ENCODE measurements at places on chromosomes 6 and 20.

DNA sequence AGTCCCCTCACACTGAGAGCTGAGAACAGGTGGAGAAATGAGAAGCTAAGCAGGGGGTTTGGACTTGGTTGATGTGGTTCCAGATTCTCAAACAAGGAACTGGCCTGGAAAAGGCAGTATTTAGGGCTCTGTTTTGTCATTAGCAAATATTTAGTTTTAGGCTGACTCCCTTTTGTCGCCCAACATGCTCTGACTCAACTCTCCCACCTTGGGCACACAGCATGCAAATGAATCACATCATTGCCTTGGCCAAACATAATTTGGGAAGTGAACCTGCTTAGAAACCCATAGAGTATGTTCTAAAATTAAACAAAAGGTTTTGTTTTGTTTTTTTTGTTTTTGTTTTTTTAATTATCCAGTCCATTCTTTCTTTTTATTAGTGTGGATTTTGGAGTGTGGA is 9.5 kb upstream of the UQCC2 start:
- DNase-seq: no peak

DNA sequence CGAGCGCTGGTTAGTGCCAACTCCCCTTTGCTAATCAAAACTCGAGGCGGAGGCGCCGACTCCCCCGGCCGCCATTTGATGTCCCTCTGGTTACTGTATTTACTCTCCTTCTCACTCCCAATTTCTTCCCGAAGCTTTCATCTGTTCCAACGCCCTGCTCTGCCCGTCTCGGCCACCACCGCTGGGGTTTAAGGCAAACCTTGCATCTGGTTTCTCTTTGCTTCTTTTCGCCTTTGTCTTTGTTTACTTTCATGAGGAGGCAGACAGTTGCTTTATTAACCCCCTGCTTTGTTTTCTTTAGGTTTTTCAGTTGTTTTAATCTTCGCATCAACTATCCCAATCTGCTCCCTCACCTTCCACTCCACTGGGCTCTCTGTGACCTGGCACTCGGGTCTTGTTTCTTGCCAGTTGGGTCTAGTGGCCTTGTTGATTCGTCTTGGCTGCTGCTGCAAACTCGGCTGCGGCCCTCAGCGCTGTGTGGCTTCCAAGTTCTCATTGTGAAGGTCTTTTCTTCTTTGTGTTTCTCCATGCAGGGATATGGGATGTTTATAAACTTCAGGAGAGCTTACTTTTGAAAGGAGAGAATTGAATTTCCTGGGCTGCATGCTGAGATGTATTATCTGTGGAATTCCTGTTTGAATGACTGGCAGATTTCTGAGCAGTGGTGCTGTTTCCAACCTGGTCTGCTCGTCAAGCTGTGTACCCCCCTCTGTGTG is 155.1 kb downstream of the CDC5L start:
- no peak for DNase-seq

GRCh38 chr6:169189182-169189581 is 64.5 kb downstream of the THBS2 start:
- DNase-seq: no peak

DNA sequence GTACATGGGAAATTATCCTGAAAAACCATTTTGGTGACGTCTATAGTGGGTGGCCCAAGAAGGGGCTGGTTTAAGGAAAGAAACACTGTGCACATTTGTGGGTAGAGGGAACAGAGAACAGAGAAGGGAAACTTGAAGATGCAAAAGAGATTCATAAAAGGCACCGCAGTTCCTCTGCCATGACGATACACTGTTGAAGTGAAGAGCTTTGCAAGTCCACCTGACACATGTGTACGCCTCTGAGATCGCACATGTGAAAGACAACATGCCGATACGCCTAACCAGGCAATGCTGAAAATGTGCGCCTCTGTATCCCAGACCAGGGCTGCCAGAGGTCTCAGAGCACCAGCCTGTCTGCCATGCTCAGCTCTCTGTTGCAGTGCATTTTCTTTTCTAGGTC is 180.9 kb downstream of the KIF16B start:
- DNase-seq: no peak

DNA sequence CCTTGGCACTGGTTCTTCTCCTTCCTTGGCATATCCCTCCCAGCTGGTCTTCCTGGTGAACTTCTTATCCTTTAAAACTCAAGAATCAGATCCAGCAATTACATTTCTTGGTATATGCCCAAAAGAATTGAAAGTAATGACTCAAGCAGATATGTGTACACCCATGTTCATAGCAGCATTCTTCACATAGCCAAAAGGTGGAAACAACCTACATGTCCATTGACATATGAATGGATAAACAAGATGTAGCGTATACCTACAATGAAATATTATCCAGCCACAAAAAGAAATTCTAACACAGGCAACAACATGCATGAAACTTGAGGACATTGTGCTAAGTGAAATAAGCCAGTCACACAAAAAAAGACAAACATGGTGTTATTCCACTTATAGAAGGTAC is 103.7 kb upstream of the NT5E start:
- DNase-seq: no peak

- DNase-seq: no peak
Observed at GRCh38 chr6:66421570-66421969, 714.5 kb upstream of the EYS start.

GRCh38 chr6:44000164-44000842 is 126.9 kb downstream of the MRPL14 start:
- DNase-seq: no peak

- no peak for DNase-seq
Observed at GRCh38 chr6:137734875-137735182, 132.2 kb upstream of the TNFAIP3 start.

DNA sequence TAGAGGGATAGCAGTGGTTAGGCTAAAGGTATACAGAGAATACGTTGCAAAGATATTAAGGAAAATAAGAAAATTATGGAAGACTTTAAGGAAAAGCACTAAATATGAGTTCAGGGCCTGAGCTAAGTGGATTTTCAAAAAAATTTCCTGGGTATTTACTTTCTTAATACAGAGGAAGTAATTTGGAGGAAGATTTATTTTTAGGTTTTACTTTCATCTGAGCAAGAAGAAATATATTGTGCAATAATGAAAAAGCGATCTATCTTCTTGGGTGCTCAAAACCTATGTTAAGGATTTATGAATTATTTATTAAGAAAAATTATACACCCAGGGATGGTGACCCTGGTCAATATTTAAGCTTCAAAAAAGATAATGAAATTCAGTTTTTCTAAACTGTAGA is 224.7 kb downstream of the PLCB1 start:
- DNase-seq: no peak

DNA sequence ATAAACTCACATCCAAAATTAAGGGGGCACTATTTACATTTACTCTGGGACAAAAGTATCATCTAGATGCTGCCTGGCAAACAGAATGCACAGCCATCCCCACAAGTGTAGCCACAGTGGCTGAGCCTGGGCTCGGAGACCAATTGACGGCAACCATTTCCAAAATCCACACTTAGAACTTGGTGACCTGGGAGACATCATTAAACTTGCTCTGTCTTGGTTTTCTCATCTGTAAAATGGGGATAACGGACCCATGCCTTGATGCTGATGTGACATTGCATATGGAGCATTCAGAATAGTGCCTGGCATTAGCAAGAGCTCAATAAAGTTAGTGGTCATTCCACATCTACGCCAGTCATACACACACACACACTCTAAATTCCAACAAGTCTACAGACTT is 140.0 kb upstream of the NUP153 start:
- no peak for DNase-seq

DNA sequence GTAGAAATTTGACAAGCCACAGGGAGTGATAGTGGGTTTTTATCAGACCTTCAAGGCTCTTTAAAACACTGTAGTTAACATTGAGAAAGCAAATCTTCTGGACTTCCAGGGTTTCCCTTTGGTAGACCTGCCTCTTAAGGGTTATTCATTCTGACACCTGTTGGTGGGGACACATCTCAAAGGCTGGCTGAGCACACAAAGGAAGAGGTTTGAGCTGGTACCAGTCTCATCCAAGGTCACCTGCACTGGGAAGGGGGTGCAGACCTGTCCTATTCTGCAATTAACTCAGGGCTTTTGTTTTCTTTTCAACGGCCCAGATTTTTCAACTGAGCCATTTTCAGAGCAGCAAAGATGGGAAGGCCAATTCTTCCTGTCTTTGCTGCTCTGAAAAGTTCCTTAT is 45.6 kb downstream of the EDN1 start:
- DNase-seq: no peak

GRCh38 chr20:57167971-57168701 is 98.3 kb downstream of the BMP7 start:
- no peak for DNase-seq

DNA sequence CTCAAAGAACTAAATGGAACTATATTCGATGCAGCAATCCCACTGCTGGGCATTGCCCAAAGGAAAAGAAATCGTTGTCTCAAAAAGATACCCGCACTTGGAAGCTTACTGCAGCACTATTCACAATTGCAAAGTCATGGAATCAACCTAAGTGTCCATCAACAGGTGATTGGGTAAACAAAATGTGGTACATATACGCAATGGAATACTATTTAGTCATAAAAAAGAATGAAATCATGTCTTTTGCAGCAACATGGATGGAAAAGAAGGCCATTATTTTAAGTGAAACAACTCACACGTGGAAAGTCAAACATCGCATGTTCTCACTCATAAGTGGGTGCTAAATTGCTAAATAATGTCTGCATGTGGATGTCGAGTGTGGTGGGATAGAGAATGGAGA is 70.9 kb upstream of the MPC1 start:
- DNase-seq: no peak

DNA sequence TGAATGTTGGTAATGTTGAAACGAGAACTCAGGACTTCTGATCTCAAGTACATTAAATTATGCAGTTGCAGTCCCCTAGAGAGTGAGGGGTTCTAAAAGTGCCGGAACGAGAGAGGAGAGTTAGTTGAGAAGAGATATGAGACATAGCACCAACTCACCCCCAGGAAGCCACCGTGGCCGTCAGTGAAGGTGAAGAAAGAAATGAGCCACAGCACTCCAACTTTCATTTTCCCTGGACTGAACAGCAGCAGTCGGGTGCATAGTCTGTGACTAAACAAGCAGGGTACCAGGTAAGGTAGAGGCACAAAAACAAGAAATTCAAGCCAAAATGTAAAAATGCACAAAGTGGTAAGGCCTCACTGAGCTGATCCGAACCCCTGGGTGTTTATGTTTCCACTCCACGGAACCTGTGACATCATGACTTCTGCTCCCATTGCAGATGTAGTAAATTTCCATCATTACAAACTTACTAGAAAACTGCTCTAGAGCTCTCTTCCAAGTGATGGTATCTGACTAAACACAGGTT is 13.2 kb downstream of the ADGRF1 start:
- DNase-seq: no peak

DNA sequence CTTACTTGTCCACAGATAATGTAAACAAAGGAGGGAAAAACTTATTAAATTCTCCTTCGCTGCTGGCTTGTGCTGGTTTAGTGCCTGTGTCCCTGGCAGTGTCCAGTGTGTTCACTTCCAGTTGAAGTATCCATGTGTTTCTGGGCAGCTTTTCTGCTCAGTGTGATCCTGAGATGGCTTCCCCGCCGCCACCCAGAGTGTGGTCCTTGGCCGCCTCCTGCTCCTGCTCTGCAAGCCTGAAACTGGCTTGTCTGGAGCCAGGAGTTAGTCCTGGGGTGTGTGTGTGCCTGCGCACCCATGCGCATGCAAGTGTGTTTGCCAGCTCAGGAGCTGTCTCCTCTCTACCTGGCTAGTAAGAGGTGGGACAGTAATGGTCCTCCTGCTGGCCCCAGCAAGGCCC is 7.2 kb downstream of the BTBD3 start:
- DNase-seq: no peak

- DNase-seq: no peak
Observed at GRCh38 chr6:44341095-44341890, 1.2 kb upstream of the SPATS1 start.

DNA sequence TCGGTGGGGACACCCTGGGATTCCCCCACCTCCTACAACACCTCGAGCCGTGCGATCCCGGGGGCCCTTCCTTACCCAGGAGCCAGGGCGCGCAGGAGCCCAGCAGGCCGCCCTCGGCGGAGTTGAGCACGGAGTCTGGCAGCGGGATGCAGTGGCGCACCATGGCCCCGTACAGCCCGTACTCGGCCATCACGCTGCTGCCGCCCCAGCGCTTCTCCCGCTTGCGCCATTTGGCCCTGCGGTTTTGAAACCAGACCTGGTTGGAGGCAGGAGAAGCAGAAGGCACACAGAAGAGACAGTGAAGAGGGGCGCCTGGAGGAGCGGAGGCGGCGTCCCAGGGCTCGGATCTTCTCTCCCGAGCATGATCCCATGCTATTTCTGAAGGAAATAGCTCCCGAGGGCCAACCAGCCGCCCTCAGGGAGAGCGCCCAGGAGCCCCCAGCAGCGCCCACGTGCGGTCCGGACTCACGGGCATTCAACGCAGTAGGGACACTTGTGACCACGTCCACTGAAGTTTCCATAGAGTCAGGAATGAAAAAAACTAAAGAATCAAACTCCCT is 4.3 kb downstream of the VSX1 start:
- DNase-seq: no peak
